T-cell (primary cell): ENCODE measurements at places on chromosomes 6 and 20. TPM values are rescaled to one million over a fixed set of nuclear protein-coding genes. Genes with fewer than 3 reads are reported as not detected.

DNA sequence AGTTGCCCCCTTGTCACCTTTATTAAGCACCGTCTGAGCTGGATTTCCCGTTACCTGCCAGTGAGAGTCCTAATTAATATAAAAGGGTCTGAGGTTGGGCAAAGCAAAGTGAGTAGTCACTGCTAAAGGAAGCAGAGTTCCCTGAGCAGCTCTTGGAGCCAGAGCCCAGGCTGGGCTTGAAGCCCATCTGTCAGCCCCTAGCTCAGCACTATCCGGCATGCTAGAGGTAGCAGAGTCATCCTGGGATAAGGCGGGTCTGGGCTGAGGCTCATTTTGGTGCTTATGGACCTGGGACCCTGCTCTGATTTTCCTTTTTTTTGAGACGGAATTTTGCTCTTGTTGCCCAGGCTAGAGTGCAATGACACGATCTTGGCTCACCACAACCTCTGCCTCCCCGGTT, 46.2 kb downstream of the ADNP start:
- no peak overlapping the region for H3K27ac ChIP-seq
- peaks cover 12% of the 10 kb centered on the region for H3K36me3 ChIP-seq
- H3K4me3 ChIP-seq = no peak overlapping the region
- H3K4me1 ChIP-seq = no peaks in the 10 kb centered on the region
- DNase-seq = no peak

GRCh38 chr6:118755941-118756646, 104.7 kb upstream of the CEP85L start:
- DNase-seq = peak; percentile 37
- H3K4me3 ChIP-seq = no peak overlapping the region
- no peak overlapping the region for H3K27ac ChIP-seq
- no peaks in the 10 kb centered on the region for H3K27me3 ChIP-seq
- H3K4me1 ChIP-seq = peaks cover 12% of the 10 kb centered on the region

JAG1 gene
- total RNA-seq = 0.79 TPM

GRCh38 chr20:45098103-45098773, 2.7 kb downstream of the KCNS1 start:
- peaks cover 45% of the 10 kb centered on the region for H3K27me3 ChIP-seq
- H3K4me3 ChIP-seq = no peak overlapping the region

RAB44 gene
- total RNA-seq = 0.10 TPM

NHLRC1 gene
- 1.1 TPM for total RNA-seq

MAP3K7 gene
- total RNA-seq = 25.0 TPM

DNA sequence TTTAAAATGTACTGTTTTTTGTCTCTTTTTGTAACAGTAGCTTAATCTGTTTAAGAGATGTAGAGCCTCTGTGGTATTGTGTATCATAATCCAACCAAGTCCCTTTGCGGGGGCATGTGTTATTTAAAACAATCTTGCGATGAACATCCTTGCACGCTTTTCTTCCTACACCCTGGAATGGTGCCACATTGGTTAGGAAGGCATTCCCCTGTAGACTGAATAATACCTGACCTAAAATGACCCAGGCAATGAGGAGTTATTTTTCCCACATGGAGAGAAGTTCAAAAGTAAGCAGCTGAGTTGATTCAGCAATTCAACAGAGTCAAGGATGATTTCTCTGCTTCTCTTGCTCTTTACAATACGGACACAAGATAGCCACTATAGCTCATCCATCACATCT, 142.0 kb upstream of the PMEPA1 start:
- no peak overlapping the region for H3K4me3 ChIP-seq
- H3K36me3 ChIP-seq = no peaks in the 10 kb centered on the region
- no peak for DNase-seq
- H3K4me1 ChIP-seq = peaks cover 5% of the 10 kb centered on the region
- no peaks in the 10 kb centered on the region for H3K27me3 ChIP-seq

- DNase-seq = no peak
- no peak overlapping the region for H3K27ac ChIP-seq
- H3K4me1 ChIP-seq = no peaks in the 10 kb centered on the region
- H3K27me3 ChIP-seq = peaks cover 4% of the 10 kb centered on the region
- no peak overlapping the region for H3K4me3 ChIP-seq
- no peaks in the 10 kb centered on the region for H3K36me3 ChIP-seq
Observed at GRCh38 chr6:100968949-100969348, 87.8 kb upstream of the ASCC3 start.

DNA sequence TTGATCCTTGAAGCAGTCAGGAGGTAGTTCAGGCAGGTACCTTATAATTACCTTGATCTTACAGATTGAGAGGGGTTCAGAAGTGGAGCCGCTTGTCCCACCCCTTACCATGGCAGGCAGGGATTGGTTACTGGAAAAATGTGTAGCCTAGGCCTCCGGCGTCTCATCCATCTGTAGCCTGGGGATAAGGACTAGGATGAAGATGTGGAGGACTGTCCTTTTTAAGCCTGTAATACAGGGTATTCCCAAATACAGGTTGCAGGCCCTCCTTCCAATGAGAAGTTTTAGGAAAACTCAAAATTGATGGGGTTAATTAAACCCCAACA, 2.8 kb downstream of the HMGA1 start:
- DNase-seq = no peak
- H3K27me3 ChIP-seq = no peaks in the 10 kb centered on the region
- peaks cover 21% of the 10 kb centered on the region for H3K36me3 ChIP-seq
- H3K4me3 ChIP-seq = no peak overlapping the region
- H3K4me1 ChIP-seq = peaks cover 17% of the 10 kb centered on the region
- peak overlapping the region; percentile 26 for H3K27ac ChIP-seq

GRCh38 chr6:42084889-42085288, 34.6 kb downstream of the TAF8 start:
- no peaks in the 10 kb centered on the region for H3K27me3 ChIP-seq
- H3K27ac ChIP-seq = no peak overlapping the region
- H3K4me3 ChIP-seq = no peak overlapping the region
- H3K36me3 ChIP-seq = peaks cover 8% of the 10 kb centered on the region

ZBTB22 gene
- 32.0 TPM for total RNA-seq

NOTCH4 gene
- 0.89 TPM for total RNA-seq

DNA sequence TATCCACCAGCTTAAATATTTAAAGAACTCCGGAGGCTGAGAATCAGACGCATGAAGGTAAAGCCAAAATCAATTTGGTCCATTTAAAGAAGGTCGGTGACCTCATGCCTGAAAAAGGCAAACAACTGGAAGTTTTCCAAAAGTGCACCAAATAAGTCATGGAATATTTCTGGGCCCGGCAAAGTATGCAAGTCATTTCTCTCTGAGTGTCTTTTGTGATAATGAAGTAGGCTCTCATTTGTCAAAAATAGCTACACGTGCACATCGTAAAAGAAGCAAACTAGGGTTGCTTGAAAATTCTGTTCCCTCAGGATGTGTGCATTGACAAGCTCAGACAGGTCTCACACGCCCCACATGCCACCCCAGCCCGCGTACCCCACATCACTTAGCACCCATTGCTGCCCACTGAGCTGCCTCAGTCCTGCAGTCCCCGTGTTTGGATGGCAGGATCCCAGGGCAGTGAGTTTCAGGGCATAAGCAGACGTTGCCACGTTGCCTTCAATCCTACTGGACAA, 20.5 kb upstream of the PYGB start:
- H3K4me1 ChIP-seq = no peaks in the 10 kb centered on the region
- H3K4me3 ChIP-seq = no peak overlapping the region
- H3K36me3 ChIP-seq = peaks cover 8% of the 10 kb centered on the region
- H3K27ac ChIP-seq = no peak overlapping the region
- no peaks in the 10 kb centered on the region for H3K27me3 ChIP-seq

ETV7 gene
- total RNA-seq = 0.58 TPM

NTSR1 gene
- 0.53 TPM for total RNA-seq

DNA sequence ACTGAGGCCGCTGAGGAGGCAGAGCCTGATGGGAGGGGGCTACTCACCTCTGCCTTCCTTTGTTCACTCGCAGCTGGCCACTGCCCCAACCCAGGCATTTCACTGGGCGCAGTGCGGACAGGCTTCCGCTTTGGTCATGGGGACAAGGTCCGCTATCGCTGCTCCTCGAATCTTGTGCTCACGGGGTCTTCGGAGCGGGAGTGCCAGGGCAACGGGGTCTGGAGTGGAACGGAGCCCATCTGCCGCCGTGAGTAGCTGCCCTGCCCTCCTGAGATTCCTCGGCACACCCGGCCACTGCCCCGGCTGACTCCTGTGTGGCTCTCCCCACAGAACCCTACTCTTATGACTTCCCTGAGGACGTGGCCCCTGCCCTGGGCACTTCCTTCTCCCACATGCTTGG, 6.0 kb downstream of the C2 start:
- H3K4me1 ChIP-seq = no peaks in the 10 kb centered on the region
- H3K27me3 ChIP-seq = peaks cover 12% of the 10 kb centered on the region
- no peaks in the 10 kb centered on the region for H3K36me3 ChIP-seq
- H3K4me3 ChIP-seq = no peak overlapping the region
- no peak for DNase-seq

RAD21L1 gene
- not detected for total RNA-seq

- H3K36me3 ChIP-seq = peaks cover 74% of the 10 kb centered on the region
- no peak for DNase-seq
- no peaks in the 10 kb centered on the region for H3K4me1 ChIP-seq
- no peak overlapping the region for H3K27ac ChIP-seq
- H3K4me3 ChIP-seq = no peak overlapping the region
- no peaks in the 10 kb centered on the region for H3K27me3 ChIP-seq
Observed at GRCh38 chr20:35134880-35135279, 12.3 kb downstream of the EDEM2 start.

DNA sequence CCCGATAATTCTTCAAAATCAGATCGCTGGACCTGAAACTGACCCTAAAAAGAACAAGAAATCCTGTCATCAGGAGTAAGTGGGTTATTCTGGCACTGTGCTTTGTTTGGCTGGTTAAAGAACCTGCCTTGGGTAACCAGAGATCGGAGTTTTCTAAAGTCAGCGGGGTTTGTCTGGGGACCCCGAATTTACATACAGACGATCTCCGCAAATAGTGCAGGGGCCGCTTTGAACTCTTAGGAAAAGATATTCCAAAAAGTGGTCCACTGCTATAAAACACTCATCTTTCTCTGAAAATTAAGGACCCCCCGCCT, 33.0 kb upstream of the BTN3A2 start:
- H3K4me3 ChIP-seq = peak overlapping the region; percentile 32
- peaks cover 29% of the 10 kb centered on the region for H3K4me1 ChIP-seq
- no peak for DNase-seq
- H3K27ac ChIP-seq = no peak overlapping the region

- no peak for DNase-seq
- H3K36me3 ChIP-seq = peaks cover 57% of the 10 kb centered on the region
- H3K4me1 ChIP-seq = no peaks in the 10 kb centered on the region
Observed at GRCh38 chr20:51389543-51390264, 152.8 kb downstream of the NFATC2 start.

- no peak for DNase-seq
- peaks cover 9% of the 10 kb centered on the region for H3K4me1 ChIP-seq
- H3K4me3 ChIP-seq = no peak overlapping the region
Observed at GRCh38 chr6:111517965-111518364, 34.9 kb upstream of the REV3L start.

DEFB123 gene
- not detected for total RNA-seq

DNA sequence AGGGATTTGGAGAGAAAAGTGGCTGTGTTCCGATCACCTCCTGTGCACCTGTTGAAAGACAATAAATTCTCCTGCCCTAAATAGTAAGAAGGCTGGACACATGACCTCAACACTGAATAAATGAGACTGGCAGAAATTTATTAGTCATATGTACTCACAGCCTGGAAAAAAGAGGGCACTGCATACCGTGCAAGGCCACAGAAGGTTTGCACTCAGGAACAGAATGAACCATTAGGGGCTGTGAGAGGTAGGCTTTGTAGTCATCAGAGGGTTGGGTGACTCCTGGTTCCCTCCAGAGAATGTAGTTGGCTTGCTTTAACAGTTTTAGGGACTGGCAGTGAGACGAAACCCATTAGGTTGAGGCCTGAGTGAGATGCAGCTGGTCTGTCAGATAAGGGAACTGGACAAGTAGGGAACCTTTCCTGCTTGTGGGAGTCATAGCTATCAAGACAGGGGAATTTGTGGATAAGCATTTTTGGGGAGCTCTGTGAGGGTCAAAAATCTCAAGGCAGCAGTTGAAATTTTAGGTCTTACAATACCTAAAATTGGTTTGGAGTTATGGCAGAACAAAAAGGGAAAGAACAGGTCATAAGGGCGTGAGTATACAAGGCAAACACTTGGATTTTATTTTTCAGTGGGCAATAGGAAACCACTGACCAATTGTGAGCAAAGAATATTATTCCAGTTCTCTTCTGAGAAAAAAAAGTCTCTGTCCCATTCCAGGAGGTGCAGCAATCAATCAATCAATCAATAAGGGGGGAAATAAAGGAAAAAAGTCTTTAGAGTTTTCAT, 67.9 kb upstream of the BTN3A2 start:
- no peak overlapping the region for H3K27ac ChIP-seq
- H3K36me3 ChIP-seq = no peaks in the 10 kb centered on the region
- H3K4me3 ChIP-seq = no peak overlapping the region
- no peaks in the 10 kb centered on the region for H3K4me1 ChIP-seq

DNA sequence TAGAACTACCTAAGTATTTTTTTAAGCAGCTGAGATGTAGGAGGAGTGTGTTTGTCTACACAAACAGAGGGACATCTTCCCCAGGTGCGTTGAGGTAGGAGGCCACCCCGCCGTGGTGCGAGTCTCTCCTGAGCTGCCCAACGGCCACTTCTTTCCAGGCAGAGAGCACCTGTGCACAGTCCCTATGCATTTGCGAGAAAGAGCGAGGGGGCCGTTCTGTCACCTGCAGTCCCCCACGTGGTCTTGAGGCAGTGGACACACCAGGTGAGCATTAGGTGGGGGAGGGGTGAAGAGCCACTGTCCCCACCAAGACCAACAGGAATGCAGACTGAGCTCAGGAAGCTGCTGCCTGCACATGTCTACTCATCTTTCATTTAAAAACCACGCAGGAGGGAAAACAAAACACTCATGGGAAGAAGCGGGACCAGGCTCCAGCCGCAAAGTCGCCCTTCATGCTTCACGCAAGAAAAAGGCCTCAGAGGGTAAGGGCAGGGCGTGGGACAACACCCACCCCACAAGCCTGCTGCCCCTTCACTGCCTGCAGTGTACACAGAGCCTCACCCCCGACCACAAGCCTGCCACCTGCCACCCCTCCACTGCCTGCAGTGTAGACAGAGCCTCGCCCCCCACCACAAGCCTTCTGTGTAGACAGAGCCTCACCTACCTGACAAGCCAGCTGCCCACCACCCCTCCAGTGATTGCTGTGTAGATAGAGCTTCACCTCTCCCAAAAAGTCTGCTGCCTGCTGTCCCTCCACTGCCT, 142.0 kb downstream of the DLL1 start:
- H3K36me3 ChIP-seq = no peaks in the 10 kb centered on the region
- peaks cover 34% of the 10 kb centered on the region for H3K27me3 ChIP-seq

CNKSR3 gene
- 0.33 TPM for total RNA-seq

PRKN gene
- 7.7 TPM for total RNA-seq

DNA sequence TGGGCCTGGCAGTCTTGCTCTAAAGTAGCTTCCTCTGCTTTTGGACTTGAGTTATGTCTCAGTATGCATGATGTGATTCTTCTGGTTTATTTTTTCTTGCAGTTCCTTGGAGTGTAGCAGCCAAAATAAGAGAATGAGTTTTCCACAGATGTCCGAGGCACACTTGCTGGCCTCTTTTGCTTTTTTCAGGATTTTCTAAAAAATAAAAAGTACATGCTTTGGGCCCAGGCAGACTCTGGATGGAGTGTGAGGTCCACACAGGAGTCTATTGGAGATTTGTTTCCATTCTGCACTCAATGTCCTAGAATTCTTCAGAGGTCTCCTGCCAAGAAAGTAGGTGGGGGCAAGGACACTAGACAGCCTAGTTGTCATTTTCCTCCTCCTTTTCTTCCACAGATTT, 477.6 kb downstream of the EPM2A start:
- no peak for DNase-seq
- H3K4me1 ChIP-seq = no peaks in the 10 kb centered on the region
- H3K36me3 ChIP-seq = no peaks in the 10 kb centered on the region
- H3K27ac ChIP-seq = no peak overlapping the region
- no peak overlapping the region for H3K4me3 ChIP-seq

CLDN20 gene
- not detected for total RNA-seq

- H3K36me3 ChIP-seq = peaks cover 21% of the 10 kb centered on the region
- DNase-seq = no peak
- peaks cover 5% of the 10 kb centered on the region for H3K4me1 ChIP-seq
- H3K4me3 ChIP-seq = no peak overlapping the region
Observed at GRCh38 chr20:62301111-62301668, 1.6 kb upstream of the ADRM1 start.
